NB4 (cell line): ENCODE measurements at places on chromosomes 1 and 21.

- DNase-seq: peak; percentile 80
Observed at GRCh38 chr1:26290122-26290881, 10.4 kb downstream of the SH3BGRL3 start.

DNA sequence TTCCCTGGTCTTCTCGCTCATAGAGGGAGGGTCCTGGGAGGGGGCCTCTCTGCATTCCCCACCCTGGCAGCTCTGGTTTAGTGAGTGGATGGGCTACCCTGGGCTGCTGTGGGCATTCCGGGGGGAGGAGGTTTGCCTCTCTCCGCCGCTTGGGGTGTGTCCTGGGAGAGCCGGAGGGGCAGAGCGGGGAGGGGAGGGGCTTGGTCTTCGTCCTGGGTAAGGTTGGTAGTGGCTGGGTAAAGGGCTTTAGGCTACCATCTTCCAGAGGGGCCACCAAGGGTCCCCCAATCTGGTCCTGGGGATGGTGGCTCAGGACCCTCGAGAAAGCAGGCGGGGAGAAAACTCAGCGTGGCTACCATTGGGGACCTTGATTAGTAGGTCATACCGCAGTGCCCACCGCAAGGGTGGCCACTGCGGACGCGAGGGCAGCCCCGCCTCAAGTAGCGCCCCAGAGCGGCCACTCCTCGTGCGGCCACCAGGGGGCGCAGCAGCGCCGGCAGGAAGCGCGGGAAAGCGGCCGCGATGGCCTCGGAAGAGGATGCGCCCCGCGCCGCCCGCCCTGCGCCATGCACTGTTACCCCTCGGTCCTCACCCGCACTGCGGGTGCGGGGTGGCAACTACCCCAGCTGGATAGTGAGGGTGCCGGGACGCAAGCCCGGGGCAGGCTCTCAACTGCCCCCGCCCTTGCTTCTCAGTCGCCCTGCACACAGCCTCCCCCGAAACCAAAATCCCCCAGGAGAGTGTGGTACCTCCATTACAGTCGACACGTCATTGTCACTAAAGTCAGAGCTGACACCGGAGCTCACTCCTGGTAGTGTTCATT is 44.1 kb upstream of the SLC25A33 start:
- DNase-seq: peak; percentile 74

GRCh38 chr1:154886281-154887015 is 16.4 kb upstream of the KCNN3 start:
- no peak for DNase-seq

GRCh38 chr1:170213596-170213995 is 67.8 kb downstream of the NTMT2 start:
- DNase-seq: no peak

- peak; percentile 89 for DNase-seq
Observed at GRCh38 chr1:178134061-178134460, 40.2 kb downstream of the RASAL2 start.

DNA sequence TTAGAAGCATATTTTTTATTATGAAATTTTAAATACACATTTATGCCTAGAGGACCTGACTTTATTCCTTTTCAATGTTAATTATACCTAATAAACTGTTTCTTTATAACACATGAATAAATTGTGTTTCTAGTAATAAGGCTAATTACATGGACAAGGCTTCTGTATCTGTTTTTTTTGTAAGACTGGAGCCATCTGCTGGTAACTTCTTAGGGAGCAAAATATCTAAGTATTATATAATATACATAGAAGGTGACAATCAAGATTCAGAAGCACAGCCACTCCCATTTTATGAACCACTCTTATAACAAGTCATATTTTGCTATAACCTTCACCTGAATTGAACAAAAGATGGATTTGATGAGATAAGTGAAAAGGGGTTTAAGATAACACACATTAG is 84.2 kb downstream of the LBR start:
- peak; percentile 58 for DNase-seq

GRCh38 chr1:242224461-242224860 is 225.6 kb upstream of the MAP1LC3C start:
- no peak for DNase-seq

DNA sequence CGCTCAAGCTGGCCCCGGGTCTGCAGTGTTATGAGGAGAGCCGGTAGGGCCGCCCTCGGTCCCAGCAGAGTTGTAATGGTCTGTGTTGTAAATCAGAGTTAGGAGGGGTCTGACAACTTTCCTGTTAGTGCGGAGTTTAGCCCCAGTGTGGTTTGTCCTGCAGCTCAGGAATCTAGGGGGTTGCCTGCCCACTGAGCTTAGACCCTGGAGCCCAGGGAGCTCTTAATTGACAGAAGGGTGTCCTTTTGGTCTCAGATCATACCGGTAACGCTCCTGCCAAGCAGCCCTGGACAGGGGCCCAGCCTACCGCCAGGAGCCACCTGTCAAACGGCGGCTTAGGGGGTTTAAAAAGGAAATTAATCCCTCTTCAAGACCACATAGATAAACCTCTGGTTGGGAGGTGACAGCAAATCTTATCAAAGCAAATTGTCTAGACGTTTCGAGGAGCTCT is 164.4 kb downstream of the DYRK1A start:
- DNase-seq: no peak

- DNase-seq: no peak
Observed at GRCh38 chr21:27408826-27409225, 441.9 kb upstream of the ADAMTS5 start.

DNA sequence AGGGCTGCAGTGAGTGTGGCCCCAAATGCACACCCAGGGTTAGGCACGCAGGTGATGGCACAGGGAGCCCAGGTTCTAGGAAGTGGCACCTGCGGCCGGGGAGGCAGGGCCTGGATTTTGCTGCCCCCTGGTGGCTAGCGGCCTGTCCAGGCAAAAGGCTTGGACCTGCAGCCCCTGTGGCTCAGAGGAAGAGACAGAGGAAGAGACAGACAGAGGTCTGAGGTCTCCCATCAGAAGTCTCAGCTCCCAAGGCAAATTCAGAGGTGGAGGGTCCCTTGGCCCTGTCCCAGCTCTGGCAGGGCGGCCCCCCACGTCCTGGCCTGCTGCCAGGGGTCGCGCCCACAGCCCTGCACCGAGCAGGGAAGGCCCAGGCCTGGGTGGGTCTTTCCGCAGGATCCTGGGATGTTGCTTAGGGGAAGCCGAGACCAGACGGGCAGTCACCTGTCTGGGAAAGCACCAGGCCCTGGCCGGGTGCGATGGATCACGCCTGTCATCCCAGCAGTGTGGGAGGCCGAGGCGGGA is 8.0 kb upstream of the TNFRSF14 start:
- peak; percentile 82 for DNase-seq

- no peak for DNase-seq
Observed at GRCh38 chr1:28812669-28813468, 899 bp downstream of the OPRD1 start.

DNA sequence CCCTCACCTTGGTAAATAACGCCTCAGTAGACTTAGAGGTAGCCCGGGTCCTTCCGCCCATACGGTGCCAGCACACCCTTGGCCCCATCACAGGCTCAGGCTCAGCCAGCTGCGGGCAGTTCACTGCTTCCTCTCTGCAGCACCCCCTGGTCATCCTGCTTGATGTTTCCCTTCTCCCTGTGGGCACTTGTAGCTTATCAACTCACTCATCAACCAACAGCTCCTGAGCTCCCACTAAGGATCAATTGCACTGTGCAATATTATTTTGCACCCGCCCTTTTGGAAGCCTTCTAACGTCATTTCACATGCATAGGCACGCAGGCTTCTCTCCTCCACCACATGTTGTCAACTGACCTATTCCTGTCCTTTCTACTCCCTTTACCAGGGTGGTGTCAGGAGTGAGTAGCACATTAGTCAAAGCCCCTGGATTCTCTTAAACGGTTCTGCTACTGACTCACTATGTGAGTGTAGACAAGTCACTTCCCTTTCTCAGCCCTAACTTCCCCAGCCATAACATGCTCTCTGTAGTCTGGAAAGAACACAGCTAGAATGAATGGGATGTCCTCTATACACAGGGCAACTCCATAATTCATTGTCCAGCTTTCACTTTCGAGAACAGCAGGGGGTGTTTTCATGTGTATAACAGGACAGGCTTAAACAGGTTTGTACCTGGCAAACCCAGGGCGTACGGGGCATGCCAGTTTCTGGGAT is 47.1 kb upstream of the IRF2BP2 start:
- DNase-seq: peak; percentile 96

- DNase-seq: no peak
Observed at GRCh38 chr1:202304375-202304774, 37.4 kb downstream of the UBE2T start.

- DNase-seq: peak; percentile 84
Observed at GRCh38 chr1:184806296-184806721, 51.7 kb upstream of the EDEM3 start.

DNA sequence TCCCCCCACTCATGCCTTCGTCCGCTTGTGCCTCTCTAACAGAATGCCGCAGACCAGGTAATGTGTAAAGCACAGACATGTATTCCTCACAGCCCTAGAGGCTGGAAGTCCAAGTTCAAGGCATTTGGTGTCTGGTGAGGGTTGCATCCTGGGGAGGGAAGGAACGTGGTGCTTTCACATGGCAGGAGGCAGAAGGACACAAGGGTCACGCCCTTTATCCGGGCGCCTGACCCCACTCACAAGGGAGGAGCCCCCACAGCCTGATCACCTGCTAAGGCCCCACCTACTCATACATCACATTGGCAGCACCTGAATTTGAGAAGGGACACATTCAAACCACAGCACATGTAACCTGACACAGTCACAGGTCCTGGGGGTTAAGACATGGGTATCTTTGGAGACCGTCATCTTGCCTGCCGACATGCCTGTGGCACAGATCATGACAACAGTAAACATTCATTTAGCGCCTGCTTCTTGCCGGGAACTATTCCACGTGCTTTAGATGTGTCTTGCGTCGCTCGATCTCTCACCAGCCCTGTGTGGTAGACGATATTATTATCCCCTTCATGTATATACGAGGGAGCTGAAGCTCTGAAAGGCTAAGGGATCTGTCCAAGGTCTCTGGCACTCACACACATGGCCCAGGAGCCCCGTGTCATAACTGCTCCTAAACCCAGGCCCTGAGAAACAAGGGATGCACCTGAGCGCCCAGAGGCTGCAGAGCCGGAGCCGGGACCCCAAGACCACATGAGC is 235.6 kb downstream of the NPHP4 start:
- DNase-seq: no peak

GRCh38 chr1:40625076-40625475 is 40.4 kb downstream of the RIMS3 start:
- DNase-seq: peak; percentile 37

DNA sequence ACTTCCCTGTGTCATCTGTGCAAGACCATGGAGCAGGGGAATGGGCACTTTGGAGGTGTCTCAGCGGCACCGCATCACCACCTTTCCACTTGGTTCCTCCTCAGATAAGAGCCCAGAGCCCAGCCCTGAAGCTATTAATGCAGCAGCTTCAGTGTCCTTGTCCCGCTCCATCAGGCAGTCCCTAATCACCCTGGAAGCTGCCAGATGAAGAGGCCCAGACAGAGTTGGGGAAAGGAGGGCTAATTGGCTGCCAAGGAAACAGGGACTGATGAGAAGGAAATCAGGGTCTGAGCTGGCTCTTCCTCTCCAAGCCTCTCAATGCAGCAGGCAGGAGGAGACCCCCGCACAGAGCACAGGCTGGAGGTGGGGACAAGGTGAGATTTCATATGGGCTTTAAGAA is 83.1 kb upstream of the KLHDC7A start:
- DNase-seq: no peak

DNA sequence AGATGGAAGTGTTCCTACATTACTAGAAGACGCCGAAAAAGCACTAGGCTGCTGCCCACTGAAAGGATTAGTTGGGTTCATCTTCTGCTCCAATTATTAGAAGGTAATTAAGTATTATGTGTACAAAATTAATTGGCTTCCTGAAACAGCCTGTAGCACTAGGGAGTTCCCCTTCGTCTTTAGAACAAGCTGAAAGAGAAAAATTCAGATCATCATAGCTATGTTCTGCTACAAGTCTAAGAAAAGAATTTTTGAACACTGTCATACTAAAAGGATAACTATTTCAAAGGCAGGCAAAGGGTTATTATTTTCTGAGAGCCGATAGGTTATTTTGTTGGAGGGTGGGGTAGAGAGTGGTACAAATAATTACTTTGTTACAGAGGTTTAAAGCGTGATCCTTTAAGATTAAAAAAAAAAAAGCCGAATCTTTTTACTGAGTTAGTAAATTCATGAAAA is at the start of gene MCM3AP:
Gene MCM3AP (minus strand): TSS at position 406 of the 456 bp plus-strand sequence. CDS start 325 bp downstream, at position 81.
- no peak for DNase-seq

DNA sequence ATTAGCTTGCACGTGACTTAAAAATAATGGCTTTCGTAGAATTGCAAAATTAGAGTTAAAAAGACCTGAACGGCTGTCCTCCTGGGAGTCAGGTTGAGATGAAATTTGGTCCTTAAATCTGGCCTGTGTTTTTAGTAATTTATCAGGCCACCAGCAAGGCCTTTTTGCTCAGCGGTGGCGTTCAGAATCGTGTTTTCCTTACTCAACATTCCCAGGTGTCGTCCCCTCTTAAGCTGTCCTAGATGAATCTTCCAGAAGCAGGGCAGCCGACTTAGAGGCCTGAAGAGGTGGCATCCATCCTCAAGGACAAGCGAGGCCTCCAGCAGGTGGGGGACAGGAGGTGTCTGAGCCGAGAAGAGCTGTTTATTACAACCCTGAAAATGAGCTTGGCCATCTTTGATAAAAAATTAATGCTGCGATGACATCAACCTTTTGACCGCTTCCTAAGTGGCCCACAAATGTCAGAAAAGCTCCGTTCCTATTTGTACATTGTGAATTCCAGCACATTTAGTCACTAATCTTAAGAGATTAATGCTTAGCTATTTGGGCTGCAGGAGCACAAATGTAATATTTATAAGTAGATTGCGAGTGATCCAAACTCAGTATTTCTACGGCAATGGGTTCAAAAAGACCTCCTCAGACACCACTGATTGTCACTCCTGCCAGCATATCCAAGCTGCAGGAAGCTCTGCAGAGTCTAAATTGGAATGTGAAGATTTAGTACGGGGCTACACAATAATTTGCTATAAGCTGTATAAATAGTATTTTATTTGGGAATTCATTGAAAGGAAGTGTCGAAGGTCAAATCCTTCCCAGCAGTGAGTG is 344.1 kb upstream of the VAMP3 start:
- no peak for DNase-seq

DNA sequence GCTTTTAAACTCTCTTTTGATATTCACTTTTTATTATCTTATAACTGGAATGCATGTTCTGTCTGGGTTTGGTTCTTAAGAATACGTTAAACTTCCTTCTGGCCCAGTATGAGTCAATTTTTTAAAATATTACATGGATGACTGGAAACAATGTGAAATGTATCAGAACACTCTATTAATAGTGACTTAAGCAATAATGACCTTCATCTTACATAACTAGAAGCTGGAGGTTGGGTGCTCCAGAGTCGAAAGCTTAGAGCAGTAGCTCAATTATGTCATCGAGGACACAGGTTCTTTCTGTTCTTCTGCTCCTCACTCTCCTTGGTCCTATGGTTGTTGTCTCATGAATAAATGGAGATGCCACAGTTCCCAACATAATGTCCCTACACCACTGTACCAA is 91.6 kb upstream of the FOXD3 start:
- DNase-seq: no peak
